COR-L47 (cell line): ENCODE measurements at places on chromosomes 5 and 9.

- DNase-seq: peak; percentile 59
These were observed 316.6 kb downstream of the AGTPBP1 start for GRCh38 chr9:85425153-85425611.

DNA sequence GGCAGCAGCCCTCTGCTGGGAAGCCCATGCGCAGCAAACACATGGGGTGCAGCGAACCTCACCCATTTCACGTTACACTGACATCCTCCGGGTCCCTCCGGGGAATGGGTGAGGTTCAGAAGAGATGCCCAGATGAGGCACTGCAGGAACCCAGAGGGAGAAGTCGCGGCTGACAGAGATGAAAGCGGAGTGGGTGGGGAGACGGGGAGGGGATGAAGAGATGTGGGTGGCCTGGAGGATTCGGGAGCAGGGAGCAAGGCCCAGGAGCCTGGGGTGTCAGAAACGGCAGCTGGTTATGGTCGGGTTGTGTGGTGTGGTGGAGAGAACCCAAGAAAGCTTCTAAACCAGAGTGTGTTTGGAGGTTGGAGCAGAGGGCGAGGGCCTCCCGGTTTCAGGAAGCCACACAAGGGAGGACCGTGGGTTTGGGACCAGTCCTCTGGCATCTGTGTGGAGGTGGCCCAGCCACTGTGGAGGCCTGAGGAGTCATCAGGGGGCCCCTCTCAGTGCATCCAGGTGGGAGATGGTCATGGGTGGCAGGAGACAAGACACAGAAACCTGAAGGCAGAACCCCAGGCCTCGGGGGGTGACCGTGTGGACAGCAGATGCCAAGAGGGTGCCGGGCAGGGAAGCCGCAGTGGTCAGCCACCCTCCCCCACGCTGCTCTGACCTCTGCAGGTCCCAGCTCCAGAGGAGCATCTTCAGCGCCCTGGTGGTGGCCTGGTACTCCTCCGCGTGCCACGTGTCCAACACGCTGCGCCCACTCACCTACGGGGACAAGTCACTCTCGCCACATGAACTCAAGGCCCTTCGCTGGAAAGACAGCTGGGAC lies 8.6 kb downstream of the UCK1 start:
- no peak for DNase-seq

DNA sequence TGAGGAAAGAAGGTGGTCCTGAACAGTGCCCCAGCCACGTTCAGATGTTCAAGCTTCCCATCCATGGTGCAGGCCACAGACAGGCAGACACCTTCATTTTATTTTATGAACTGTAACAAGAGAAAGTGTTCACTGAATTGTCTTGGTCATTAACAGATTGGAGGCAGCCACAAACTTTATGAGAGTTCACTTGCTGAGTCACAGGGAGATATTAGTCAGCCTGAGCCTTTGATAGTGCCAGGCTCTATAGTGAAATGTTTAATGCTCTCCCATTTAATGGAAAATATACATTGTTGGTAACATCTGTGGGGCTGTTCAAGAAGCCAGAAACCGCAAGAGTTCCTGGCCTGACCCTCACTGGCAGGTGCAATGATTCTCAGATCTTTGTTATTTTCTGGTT lies 237.0 kb downstream of the TENT4A start:
- no peak for DNase-seq

DNA sequence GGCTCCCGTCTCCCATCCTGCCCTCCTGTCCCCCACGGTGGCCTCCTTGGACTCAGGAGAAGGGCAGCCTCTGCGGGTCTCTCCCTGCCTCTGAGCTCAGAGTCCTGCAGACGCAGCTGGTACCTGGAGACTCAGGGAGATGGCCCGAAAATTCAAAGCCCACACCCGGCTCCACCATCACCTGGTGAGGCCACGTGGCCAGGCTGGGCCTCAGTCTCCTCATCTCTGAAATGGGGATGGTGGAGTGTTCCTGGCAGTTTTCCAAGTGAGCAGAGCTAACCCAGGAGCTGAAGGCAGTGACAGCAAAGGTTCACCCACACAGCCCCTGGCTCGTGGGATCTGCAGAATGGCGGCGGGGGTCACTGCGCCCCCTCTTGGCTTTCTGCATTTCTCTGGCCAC lies 62.1 kb upstream of the RXRA start:
- no peak for DNase-seq

- DNase-seq: no peak
These were observed 969.6 kb upstream of the C9orf72 start for GRCh38 chr9:28542928-28543327.

GRCh38 chr5:81207009-81207408 lies 26.1 kb upstream of the CKMT2 start:
- DNase-seq: no peak

GRCh38 chr9:93264338-93265125 lies 80.6 kb downstream of the WNK2 start:
- DNase-seq: no peak

DNA sequence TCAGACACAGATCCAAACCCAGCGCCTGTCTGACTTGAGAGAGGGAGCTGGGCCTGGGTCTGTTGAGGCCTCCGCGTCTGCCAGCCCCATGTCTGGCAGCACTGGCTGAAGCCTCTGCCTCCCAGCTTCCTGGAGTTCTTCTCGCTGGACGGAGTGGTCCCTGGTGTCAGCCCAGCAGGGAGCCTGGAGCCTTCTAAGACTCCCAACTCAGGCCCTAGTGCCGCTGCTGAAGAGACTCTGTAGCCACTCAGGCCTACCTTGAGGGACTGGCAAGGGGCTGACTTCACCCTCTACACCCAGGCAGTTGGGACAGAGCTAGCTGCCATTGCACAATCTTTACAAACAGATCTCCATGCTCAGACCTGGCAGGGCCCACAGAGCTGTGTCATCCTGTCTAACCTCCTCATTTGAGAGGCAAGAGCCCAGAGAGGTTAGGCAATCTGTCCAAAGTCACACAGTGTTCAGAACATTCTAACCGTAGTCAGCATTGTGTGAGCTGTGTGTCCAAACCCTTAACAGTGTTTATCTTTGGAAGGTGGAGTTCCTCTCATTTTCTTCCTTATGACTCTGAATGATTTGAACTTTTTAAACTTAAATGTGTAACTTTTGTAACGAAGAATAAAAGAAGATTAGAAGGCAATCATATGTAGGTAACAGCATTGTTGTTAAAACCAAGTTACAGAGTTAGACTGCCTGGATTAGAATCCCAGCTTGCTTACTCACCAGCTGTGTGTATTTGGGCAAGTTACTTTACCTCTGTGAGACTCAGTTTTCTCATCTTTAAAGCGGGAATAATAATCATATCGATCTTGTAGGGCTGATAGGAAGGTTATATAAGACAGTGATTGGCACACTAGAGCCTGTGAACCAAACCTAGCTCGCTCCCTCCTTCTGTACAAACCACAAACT lies 4.6 kb upstream of the DUSP1 start:
- no peak for DNase-seq

DNA sequence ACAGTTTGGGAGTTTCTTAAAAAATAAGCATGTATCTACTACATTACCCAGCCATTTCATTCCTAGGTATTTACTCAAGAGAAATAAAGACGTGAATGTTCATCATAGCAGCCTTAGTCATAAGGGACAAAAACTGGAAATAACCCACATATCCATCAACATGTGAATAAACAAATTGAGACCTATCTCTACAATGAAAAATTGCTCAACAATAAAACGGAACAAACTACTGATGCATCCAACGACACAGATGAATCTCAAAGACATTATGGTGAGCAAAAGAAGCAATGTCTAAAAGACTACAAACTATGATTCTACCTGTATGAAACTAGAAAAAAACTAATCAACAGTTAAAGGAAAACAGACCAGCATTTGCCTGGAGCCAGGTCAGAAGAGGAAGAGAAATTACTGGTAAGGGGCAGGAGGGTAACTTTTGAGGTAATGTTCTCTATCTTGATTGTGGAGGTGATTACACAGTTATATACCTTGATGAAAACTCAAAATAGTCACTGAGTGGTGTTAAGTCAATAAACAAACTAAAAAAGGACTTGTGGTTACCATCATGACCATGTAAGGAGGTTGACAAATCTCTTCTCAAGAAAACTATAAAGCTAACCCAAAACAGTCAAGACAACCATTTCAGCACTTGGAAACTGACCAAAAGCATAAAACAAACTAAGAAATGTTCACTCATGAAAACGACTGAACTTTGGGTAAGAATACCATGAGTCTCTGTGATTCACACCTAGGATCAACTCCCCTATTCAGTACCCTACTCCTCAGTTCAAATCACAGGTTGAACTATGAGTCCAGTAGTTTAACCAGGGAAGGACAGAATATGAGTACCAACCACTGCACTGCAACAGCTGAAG lies 10.4 kb downstream of the UIMC1 start:
- DNase-seq: no peak

GRCh38 chr9:76810377-76810957 lies 46.2 kb downstream of the PCA3 start:
- DNase-seq: peak; percentile 66

DNA sequence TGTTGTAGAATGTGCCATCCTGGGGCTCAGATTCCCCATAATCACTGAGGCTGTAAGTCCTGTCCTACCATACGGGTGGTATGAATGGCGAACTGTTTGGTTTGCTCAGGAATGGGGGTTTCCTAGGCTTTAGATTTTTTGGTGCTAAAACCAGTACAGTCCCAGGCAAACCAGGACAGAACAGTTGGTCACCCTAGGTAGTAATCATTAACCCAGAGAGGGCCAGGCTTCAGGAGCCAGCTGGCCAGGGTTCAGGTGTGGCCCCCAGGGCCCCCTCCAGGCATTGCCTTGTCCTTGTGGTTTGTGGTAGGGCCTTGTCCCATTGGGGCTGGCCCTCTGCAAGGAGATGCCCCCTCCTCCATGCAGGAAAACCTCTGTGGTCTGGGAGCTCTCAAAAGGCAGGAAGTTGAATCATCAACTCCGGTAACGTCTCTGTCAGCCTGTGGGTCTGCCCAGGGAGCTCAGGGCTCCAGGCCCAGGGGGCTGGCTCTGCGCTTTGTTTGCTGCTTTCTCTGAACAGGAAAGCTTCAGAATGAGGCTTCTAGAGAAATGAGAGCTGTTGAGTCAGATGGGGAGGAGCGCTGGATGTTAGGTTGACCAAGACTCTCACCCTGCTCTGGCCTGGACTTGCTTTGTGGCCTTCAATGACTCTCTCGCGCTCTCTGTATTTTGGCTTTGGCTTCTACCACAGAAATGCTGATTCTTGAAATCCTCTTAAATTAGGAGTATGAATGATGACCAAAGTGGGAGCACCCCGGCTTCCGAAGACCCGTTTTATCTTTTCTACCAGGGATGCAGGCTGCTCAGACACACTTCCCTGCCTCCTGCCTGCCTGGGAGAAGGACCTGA lies 22.2 kb upstream of the JADE2 start:
- DNase-seq: no peak

GRCh38 chr5:115325296-115325959 lies 29.0 kb upstream of the CCDC112 start:
- no peak for DNase-seq

- peak; percentile 56 for DNase-seq
These were observed 7.3 kb upstream of the C5orf58 start for GRCh38 chr5:170225326-170226128.

- no peak for DNase-seq
These were observed 91.2 kb upstream of the CPEB4 start for GRCh38 chr5:173796721-173797495.

DNA sequence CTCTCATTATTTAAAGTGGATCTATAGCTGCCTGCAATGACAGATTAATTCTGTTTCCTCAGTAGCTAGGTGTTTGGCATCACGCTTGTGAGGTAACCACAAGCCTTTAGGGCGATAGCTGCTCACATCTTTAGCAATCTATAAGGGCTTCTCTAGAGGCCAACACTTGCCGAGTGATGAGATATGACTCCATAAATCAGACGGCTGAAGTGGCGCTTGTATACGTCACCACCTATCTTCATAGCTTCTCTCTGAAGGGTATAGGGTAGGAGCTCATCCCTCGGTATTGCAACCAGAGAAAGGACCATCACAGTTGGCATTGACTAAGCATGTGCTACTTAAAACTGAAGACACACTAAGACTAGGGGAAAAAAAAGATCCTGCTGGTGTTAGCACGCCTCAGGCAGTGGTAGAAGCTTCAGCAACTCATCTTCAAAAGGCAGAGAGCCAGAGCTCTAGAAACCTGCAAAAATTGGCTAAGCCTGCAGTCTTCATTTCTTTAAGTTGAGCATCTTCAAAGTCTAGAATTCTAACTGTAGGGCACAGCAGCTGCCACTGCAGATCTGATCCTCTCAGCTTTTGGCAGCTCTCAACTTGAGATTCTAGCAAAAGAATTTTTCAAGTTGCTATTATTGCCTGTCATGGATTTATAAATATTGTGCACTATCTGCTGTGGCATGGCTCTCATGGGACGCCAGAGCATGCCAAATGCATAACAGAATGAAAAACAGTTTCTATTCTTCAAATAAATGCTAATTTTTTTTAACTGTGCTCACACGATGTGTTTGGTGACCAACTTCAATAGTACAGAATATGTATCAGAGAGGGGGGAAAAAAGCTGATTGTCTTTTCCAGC lies 37.5 kb downstream of the PSMB7 start:
- DNase-seq: no peak

DNA sequence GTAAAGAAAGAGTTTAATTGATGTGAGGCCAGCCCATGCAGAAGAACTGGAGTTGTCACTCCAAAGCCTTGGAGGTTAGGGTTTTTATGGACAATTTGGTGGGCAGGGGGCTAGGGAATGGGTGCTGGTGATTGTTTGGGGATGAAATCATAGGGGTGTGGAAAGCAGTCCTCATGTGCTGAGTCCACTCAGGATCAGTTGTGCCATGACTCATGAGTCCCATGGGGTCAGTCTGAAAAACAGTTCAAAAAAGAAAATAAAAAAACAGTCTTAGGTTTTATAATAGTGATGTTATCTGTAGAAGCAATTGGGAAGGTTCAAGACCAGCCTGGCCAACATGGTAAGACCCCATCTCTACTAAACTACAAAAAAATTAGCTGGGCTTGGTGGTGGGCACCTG lies 162.3 kb downstream of the KDM4C start:
- DNase-seq: no peak

GRCh38 chr5:42791151-42791550 lies 20.5 kb downstream of the SELENOP start:
- peak; percentile 57 for DNase-seq

DNA sequence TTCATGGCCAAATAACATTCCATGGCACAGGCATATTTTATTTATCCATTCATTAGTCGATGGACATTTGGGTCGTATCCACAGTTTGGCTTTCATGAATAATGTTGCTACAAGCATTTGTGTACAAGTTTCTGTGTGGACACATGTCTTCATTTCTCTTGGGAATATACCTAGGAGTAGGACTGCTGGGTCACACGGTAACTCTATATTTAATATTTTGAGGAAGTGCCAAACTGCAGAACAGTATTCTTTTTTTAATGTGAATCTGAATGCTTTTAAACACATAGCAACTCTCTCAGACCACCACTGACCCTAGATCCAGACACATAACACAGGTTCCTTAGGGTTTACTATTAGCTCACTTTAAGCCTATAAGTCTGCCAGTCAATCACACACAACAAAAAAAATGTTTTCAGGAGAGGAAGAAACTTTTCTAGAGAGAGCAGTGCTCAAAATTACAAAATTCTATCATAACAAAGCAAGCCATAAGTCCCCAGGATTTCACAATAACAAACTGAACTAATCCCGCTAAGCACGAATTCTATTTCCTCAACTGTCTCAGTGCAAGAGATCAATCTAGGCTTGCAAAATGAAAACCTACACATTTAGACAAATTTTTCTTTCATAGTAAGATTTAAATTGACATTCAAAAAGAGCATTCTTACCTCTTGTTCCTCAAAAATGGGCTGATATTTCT lies 41.8 kb upstream of the GABBR2 start:
- no peak for DNase-seq

GRCh38 chr5:147734894-147735293 lies 47.6 kb downstream of the JAKMIP2 start:
- no peak for DNase-seq

GRCh38 chr5:92041206-92041605 lies 658.1 kb upstream of the ARRDC3 start:
- no peak for DNase-seq
